ENCODE measurements at places on chromosomes 1 and 21.

- DNase-seq: no peak
These were observed 23.1 kb downstream of the CD53 start for GRCh38 chr1:110896090-110896489.

DNA sequence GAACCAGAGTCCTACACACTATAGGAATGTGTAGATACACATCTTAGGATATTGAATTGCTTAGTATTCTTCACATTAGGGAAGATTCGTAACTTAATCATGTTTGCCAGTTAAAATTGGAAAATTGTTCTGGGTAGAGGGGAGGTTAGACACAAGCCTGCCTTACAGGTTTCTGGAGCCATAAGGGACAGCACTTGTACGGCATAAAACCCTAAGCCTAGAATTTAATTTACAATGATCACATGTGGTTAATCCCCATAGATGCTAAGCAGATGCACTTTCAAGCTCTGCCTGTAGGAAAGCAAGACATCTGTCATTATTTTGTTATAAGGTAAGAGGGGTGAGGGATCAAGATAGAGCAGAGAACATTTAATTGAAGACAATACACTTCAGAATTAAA lies 820.7 kb downstream of the NCAM2 start:
- no peak for DNase-seq

- no peak for DNase-seq
These were observed 21.2 kb downstream of the PEX14 start for GRCh38 chr1:10495952-10496351.

DNA sequence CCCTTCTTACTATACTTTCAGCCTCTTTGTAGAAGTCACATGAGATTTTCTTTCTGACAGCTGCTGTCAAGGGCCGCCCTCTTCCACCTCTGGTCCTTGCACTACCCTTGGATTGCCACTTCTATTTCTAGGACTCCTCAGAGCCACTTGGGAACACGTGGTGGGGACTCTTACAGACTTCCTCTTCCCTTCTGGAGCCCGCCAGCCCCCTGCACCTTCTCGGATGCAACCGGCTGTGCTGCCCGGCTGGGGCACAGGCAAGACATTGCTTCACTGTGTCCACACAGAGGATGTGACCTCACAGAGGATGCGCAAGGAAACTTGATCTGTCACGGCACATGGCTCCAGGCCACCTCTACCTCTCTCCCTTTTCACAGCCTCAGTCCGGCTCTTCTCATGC lies 2.4 kb upstream of the IKBKE start:
- no peak for DNase-seq

DNA sequence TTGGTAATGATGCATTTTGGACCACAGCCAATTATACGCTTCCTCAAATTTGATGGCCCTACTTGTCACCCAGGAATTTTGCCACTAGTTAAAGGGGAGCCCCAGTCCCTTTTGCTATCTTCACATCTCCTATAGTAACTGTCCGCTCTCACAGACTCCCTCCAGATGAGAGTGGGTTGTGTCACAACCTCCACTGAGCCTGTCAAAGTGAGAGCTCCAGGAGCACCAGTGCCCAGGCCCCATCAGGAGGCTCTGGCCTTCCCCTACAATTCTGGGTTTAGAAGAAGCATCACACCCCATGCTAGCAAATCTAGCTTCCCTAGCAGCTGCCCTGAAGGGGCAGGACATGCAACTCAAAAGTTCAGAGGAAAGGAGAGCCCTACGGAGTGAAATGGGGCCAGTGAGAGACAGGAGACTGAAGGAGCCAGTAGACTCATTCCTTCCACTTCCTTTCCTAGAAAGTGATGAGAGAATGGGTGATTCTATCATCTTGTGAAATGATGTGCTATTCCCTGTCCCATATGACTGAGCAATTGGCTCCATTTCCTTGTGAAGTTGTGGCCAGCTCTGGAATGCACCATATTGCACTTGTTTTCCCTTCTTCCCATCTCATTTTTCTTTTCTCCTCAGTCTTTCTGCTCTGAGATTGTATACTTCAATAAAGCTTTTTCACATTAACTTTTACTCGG lies 541.3 kb downstream of the DPYD start:
- DNase-seq: no peak

DNA sequence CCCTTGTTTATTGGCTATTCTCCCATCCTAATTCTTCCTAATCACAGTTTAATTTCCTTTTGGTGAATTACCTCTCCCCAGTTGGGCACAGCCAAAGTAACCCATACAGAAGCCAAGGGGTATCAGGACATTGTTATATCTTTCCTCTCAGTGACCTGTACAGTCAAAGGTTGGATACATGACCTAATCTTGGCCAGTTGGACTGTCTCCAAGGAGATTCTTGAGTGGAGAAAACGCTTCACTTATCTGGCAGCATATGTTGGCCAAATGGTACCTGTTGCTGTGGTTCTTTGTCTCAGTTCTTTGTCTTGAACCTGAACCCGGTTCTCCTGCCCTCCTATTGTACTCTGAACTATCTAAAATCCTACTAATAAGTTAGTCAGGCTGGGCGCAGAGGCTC lies 15.3 kb upstream of the TBCE start:
- no peak for DNase-seq

DNA sequence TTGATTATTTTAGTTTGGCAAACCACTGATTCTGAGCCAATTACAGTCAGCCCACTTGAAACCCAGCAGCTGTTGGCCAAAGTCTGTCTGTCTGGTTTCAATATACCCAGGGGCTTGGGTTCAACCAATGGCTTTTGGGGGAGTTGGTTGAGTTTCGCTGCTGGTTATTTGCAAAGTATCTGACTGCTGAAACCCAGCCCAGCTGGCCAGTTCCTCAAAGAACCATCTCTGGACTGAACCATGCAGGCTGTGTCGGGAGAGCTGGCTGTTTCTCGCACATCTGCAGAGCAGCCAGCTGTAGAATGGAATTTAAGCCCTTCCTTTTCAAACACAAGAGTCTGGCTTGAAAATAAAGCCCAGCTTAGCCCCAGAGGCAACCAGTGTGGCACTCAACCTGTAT lies 66.0 kb upstream of the PAX7 start:
- no peak for DNase-seq

GRCh38 chr21:37983336-37984095 lies 67.3 kb upstream of the KCNJ6 start:
- DNase-seq: no peak

GRCh38 chr1:243244432-243244841 lies 10.6 kb downstream of the CEP170 start:
- no peak for DNase-seq

DNA sequence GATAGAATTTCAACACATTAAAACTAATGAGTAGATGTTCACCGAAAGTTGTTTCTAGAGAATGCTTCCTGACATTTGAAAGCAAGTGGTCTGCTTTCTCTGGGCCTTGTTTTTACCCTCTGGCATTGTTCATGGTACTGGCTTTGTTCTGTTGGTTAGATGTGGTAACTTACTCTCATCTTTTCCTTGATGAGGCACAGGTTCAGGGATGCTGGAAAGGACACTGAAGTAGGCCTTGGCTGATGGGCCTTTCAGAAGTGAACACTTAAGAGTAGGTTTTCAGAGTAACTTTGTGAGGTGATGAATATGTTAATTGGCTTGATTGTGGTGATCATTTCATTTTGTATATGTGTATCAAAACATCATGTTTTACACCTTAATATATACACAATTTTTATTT lies 55.8 kb downstream of the DYRK1A start:
- no peak for DNase-seq

DNA sequence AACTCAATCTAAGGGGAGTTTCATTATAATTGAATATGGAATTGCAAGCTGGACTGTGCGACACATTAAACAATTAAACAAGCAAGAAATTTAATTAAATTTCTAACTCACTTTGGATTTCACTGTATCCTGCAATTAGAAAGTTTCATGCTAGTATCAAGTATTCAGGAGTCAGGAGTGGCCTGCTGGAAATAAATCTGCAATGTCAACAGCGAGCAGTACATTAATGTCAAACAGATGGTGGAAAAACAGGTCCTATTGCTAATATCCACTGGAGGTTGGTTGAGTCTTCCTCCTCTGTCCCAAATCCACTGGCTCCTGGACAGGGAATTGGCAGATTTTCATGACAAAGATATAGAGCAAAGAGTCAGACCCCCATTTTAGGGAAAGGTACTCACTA lies 237.1 kb downstream of the VAV3 start:
- no peak for DNase-seq

GRCh38 chr1:225885336-225885735 lies 3.2 kb upstream of the TMEM63A start:
- no peak for DNase-seq

DNA sequence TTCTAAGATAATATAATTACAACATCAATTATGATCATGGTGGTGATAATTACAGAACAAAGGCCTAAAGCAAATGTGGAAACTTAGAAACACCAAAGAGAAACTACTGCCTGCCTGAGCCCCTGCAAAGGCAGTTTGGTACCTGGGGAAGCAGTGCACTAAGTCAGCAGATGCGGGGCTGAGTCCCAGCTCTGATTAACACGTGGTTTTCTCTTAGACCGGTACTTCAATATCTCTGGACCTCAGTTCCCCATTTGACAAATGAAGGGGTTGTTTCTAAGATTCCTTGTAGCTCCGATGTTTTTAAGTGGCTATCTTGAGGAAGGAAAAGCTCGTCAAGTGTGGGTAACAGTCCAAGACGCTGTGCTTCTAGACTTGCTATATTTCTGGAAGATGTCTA lies 16.7 kb upstream of the PLEKHA6 start:
- DNase-seq: no peak

GRCh38 chr1:157490467-157491165 lies 61.7 kb downstream of the FCRL5 start:
- peak; percentile 16 for DNase-seq

GRCh38 chr1:48341221-48341620 lies 118.7 kb downstream of the SLC5A9 start:
- DNase-seq: no peak

DNA sequence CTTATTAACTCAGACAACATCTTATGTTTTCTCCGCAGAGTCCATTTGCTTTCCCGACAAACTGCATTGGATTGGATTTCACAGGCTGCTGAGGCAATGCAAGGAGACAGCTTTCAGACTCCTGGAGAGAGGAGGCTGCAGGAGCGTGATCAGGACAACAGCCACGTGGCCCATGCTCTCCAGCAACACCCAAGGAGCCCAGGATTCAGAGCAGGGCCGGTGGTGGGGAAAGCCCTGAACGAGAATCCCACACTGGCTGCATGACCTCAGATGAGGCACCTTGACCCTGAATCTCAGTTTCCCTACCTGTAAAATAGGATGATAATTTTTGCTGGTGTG lies 78.3 kb upstream of the NFASC start:
- no peak for DNase-seq

GRCh38 chr1:115529216-115529897 lies 112.4 kb upstream of the VANGL1 start:
- DNase-seq: no peak

GRCh38 chr1:202101184-202101583 lies 21.5 kb upstream of the GPR37L1 start:
- no peak for DNase-seq

DNA sequence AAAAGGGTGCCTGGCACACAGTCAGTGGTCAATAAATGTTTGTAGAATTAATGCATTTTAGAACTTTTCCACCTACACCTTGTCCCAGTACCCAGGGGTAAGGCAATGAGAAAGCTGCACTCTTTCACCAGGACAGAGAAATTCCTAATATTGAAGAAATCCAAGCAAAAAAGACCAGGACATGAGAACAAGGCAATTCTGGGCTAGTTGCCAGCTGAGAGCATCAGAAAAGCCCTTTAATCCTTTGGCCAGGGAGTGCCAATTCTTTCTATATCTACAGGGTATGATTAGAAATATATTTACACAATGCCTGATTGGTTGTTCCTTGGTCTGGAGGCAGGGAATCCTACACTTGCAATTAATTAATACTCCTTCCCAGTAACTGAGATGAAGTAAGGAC lies 492.4 kb upstream of the NFIA start:
- DNase-seq: no peak

GRCh38 chr1:228866468-228866867 lies 131.2 kb downstream of the RHOU start:
- DNase-seq: no peak

DNA sequence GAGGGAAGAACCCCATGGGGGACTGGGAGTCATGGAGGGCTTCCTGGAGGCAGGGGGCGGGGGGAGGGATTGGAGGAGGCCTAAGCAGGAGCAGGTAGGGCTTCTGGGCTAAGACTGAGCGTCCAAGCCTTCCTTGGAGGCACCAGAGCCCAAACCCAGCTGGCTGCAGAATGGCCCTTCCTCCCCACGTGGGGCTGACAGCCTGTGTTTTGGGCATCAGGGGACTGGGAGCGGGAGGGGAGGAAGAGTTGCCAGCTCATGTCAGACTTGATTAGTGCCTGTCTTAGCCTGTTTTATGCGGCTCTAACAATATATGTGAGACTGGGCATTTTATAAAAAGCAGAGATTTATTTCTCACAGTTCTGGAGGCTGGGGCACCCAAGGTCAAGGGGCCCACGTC lies 38.9 kb downstream of the AJAP1 start:
- DNase-seq: no peak

- no peak for DNase-seq
These were observed 36.5 kb upstream of the ZP4 start for GRCh38 chr1:237927198-237927597.

DNA sequence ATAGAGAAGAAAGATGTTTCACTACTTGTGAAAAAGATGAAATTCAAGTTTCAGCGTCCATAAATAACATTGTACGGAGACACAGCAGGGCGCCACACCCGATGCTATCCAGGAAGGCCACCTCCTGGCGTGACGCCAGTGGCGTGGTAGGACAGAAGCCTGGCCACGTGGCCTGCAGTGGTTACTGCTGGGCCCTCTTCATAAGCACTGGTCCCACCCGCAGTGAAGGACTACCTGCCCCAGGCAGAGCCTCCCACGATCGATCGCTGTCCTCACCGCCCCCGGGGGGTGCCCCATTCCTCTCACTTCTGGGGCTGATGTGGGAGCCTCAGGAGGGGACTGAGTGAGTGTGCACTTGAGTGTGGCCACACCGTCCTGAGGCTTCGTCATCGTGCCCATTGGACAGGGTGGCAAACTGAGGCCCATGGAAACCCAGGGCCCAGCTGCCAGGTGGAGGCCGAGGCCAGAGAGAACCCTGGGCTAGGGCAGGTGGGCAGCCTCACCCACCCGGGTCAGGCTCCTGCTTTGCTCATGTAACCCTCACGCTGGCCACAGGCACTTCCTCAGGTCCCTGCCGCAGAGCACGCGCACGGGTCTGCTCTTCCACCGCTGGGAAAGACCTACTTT lies 11.7 kb upstream of the HES5 start:
- no peak for DNase-seq

GRCh38 chr1:154706851-154707250 lies 98.9 kb upstream of the ADAR start:
- no peak for DNase-seq
